ENCODE measurements at places on chromosomes 2 and 18. TPM values are rescaled to one million over a fixed set of nuclear protein-coding genes. Genes with fewer than 3 reads are reported as not detected.

DNA sequence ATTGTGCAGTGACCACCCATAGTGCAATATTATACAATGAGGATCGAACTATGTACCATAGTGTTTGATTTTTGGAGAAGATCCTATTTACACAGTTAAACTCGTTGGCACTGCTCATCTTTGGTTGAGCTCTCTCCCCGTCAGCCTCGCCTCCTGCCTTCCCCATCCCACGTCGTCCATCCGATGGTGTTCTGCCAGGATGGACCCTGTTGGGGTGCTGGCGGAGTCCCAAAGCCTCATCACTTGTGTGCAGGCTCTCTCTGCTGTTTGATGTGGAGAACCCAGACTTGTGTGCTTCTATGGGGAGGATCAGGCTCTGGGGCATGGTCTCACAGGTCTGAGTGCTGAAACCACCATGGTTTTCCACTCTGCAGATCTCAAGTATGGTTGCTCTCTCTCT, 85.4 kb downstream of the ITGB1BP1 start:
- H3K27ac ChIP-seq, result no peak overlapping the region
- no peaks in the 10 kb centered on the region for H3K36me3 ChIP-seq
- H3K4me1 ChIP-seq, result peaks cover 3% of the 10 kb centered on the region
- no peaks in the 10 kb centered on the region for H3K27me3 ChIP-seq
- DNase-seq, result no peak

GRCh38 chr2:139142252-139142880, 362.2 kb upstream of the NXPH2 start:
- H3K4me1 ChIP-seq, result no peaks in the 10 kb centered on the region
- H3K36me3 ChIP-seq, result no peaks in the 10 kb centered on the region
- H3K27me3 ChIP-seq, result no peaks in the 10 kb centered on the region

DNA sequence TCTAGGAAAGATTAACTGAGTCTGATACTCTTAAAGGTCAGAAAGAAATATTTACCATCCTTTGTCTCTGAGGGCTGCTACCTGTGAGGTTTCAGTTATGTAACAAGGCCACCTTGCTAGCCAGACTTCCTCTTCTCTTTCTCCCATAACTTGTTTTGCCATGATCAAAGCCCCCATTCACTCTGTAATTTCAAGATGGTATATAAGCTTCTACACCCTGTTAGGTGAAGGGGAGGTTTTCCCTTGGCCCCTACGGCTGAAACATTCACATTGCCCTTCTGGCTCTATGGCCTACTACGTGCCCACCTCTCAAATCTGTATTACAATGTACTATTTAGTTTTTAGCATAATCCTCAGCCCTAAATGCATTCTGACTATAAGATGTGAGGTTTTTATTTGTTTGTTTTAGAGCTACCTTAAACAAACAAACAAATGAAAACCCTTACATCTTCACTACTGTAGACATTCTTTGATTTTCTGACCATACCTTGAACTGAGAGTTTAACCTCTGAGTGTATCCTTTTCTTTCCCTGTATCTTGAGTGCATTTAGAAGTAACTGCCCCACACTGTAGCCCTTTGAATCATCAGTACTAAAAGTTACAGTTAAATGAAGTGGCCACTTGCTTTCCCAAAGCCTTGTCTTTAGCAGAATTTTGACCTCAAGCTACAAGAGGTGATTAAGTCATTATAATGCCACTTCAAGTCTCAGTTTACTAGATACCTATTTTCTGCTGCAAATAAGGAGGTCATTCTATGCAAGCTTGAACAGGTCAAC, 332.2 kb downstream of the SOCS6 start:
- H3K27ac ChIP-seq, result no peak overlapping the region
- no peaks in the 10 kb centered on the region for H3K36me3 ChIP-seq
- DNase-seq, result no peak
- H3K27me3 ChIP-seq, result no peaks in the 10 kb centered on the region
- H3K4me3 ChIP-seq, result no peak overlapping the region
- no peaks in the 10 kb centered on the region for H3K4me1 ChIP-seq

GRCh38 chr2:113058998-113059960, at the start of gene IL36RN:
Gene IL36RN, plus strand, starts transcription at chr2:113059198. Its CDS starts 241 bp downstream, at chr2:113059439.
- H3K36me3 ChIP-seq, result no peaks in the 10 kb centered on the region
- no peak within 1 kb of the TSS for H3K27ac ChIP-seq
- DNase-seq, result no peak
- H3K4me1 ChIP-seq, result no peaks in the 10 kb centered on the region

DNA sequence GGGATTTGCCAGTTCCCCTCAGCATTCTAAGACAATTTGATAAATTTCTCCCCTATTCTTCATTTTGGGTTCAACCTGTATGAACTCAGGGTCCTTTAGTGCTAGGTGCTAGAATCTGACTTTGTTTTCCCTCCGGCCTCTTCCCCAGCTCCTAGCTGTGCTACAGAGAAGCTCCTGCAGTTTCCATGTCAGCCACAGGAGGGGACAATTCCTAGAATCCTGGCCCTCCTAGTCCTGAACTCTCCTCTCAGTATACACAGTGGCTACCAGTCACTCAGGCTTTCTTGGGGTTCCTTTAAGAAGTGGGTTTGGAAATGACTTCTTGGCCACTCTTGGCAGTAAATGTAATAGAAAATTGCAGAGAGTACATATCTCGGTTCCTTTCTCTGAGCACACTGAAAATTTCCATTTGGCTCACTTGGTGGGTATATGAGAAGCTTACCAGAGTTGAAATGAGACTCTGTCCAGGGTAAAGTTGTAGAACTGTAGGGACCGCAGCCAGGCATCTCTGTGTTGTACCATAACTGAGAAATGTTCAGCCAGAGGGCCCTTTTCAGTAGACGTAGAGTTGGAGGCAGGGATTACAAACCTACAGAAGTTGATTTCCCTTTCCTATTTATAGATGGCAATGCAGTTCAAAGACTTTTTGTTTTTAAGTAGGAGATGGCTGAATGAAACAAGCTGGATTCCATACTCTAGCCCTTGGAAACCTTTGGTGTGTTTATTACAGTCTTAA, 5.0 kb upstream of the CHST10 start:
- H3K4me1 ChIP-seq, result no peaks in the 10 kb centered on the region
- no peak overlapping the region for H3K27ac ChIP-seq
- no peak for DNase-seq
- H3K27me3 ChIP-seq, result no peaks in the 10 kb centered on the region
- H3K36me3 ChIP-seq, result no peaks in the 10 kb centered on the region

- no peaks in the 10 kb centered on the region for H3K27me3 ChIP-seq
- no peak overlapping the region for H3K27ac ChIP-seq
- DNase-seq, result peak; percentile 2
- no peak overlapping the region for H3K4me3 ChIP-seq
- peaks cover 3% of the 10 kb centered on the region for H3K4me1 ChIP-seq
- no peaks in the 10 kb centered on the region for H3K36me3 ChIP-seq
Observed at GRCh38 chr2:239195992-239196391, 204.8 kb downstream of the HDAC4 start.

DNA sequence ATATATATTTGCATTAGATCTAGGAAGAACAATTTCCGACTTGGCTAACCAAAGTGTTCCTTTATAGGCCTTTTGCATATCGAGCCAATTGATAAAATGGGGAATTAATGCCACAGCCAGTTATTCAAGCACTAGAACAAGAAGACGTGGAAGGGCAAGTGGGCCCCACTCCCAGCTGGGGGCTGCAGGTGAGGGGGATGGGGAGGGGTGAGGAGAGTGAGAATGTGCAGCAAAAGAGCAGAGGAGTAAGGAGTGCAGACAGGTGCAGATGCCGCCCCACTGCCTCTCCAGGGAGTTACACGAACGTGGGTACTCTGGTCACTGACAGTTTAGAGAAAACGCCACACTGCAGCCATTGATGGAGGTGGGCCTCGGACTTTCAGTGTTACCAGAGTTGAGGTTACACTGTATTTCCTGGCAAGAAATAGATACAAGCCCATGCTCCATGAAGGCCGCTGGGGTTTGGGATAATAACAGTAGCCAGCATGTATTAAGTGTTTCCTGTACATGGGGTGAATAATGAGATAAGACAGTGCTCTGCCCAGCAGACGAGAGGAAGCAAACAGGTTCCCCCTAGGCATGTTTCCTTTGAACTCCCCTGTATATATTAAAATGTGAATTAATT, 40.9 kb downstream of the GORASP2 start:
- H3K36me3 ChIP-seq, result peaks cover 2% of the 10 kb centered on the region
- no peaks in the 10 kb centered on the region for H3K4me1 ChIP-seq
- no peak overlapping the region for H3K27ac ChIP-seq
- DNase-seq, result no peak
- no peaks in the 10 kb centered on the region for H3K27me3 ChIP-seq

DNA sequence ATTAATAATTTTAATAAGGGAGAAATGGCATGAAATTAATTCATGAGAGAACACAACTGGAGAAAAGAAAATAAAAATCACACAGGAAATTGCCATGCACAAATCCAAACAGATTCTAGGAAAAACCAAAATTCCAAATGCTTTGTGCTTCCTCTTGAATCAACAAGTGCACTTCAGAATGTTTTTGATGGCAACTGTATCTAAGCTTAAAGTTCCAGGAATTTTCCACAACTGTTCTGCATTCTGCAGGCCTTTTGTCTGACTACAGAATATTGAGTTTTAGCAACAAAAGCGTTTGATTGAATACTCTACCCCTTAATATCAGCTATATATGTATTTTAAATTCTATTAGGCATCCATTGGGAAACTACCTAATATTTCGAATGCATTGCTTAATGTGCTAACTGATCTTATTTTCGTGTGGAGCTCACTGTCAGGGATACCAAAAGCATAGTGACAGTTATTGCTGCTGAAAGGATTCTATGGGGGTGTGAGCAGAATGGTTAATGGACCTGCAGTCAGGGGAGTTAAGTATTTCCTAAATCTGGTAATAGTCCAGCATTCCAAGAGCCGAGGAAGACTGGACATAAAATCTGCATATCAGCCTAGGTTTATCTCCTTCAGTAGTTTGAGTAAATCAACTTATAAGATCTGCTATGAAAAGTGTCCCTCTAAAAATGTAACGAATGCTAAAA, 482.7 kb upstream of the POU3F3 start:
- H3K4me3 ChIP-seq, result no peak overlapping the region
- no peaks in the 10 kb centered on the region for H3K36me3 ChIP-seq
- no peak overlapping the region for H3K27ac ChIP-seq

- H3K4me1 ChIP-seq, result no peaks in the 10 kb centered on the region
- H3K36me3 ChIP-seq, result no peaks in the 10 kb centered on the region
- no peak overlapping the region for H3K27ac ChIP-seq
- H3K4me3 ChIP-seq, result peak overlapping the region; percentile 86
- DNase-seq, result peak; percentile 69
Observed at GRCh38 chr2:5693287-5694201, 1.4 kb downstream of the SOX11 start.

GRCh38 chr2:45242161-45242741, 233.0 kb upstream of the SIX2 start:
- no peaks in the 10 kb centered on the region for H3K27me3 ChIP-seq
- DNase-seq, result peak; percentile 63
- no peak overlapping the region for H3K4me3 ChIP-seq
- no peaks in the 10 kb centered on the region for H3K36me3 ChIP-seq

- no peaks in the 10 kb centered on the region for H3K4me1 ChIP-seq
- H3K27ac ChIP-seq, result no peak overlapping the region
- no peaks in the 10 kb centered on the region for H3K27me3 ChIP-seq
- no peak overlapping the region for H3K4me3 ChIP-seq
- peaks cover 18% of the 10 kb centered on the region for H3K36me3 ChIP-seq
Observed at GRCh38 chr2:218344090-218344754, 12.4 kb upstream of the CATIP start.

DNA sequence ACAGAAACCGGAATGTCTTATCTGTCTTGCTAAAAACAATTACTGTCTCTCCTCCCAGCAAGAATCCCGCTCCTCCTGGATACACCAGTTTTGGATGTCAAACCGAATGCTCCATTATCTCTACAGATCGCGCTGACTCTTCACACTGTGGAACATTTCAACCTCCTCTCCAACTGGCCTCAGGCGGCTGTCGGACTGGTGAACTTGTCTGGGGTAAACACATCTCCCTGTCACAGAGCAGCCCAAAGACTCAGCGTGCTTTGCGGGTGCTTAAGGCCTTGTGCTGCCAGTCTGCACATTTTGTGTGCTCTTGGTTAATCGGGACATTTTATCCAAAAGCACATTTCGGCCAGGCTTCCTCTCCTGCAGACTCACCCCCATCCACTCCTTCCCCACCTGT, 173.1 kb downstream of the ICOS start:
- H3K27me3 ChIP-seq, result no peaks in the 10 kb centered on the region
- no peaks in the 10 kb centered on the region for H3K4me1 ChIP-seq
- no peak overlapping the region for H3K27ac ChIP-seq
- H3K4me3 ChIP-seq, result no peak overlapping the region

- no peak overlapping the region for H3K27ac ChIP-seq
- peaks cover 50% of the 10 kb centered on the region for H3K27me3 ChIP-seq
- H3K4me1 ChIP-seq, result no peaks in the 10 kb centered on the region
- H3K36me3 ChIP-seq, result no peaks in the 10 kb centered on the region
- DNase-seq, result peak; percentile 38
Observed at GRCh38 chr18:22172120-22172582, 2.8 kb downstream of the GATA6 start.

DNA sequence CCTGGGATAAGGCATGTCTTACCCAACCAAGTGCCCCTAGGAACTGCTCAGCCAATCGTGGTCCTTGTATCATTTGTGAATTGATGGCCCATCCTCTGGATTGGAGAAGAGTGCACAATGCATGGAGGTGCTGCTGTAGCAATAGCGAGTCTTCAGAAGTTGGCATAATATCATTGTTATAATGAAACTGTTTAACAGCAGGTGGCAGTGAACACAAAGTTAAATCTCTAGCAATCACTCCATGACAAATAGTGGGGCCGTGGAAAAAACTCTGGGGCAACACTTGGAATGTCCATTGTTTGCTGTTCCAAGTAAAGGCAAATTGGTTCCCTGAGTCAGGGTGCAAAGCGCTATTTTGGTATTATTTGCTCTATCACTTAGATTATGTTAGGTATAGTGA, 11.4 kb downstream of the REG1A start:
- H3K27ac ChIP-seq, result no peak overlapping the region
- no peaks in the 10 kb centered on the region for H3K27me3 ChIP-seq
- no peak overlapping the region for H3K4me3 ChIP-seq

- no peak overlapping the region for H3K27ac ChIP-seq
- H3K4me3 ChIP-seq, result no peak overlapping the region
- no peaks in the 10 kb centered on the region for H3K27me3 ChIP-seq
- no peaks in the 10 kb centered on the region for H3K4me1 ChIP-seq
- DNase-seq, result no peak
Observed at GRCh38 chr2:152396051-152396511, 61.1 kb downstream of the FMNL2 start.

- H3K27ac ChIP-seq, result no peak overlapping the region
- H3K4me1 ChIP-seq, result no peaks in the 10 kb centered on the region
- H3K27me3 ChIP-seq, result no peaks in the 10 kb centered on the region
- no peak overlapping the region for H3K4me3 ChIP-seq
- H3K36me3 ChIP-seq, result peaks cover 5% of the 10 kb centered on the region
- DNase-seq, result peak; percentile 67
Observed at GRCh38 chr2:64595397-64596176, 58.1 kb downstream of the SERTAD2 start.

GRCh38 chr2:239343946-239344856, 56.6 kb downstream of the HDAC4 start:
- no peak overlapping the region for H3K27ac ChIP-seq
- no peak overlapping the region for H3K4me3 ChIP-seq
- no peaks in the 10 kb centered on the region for H3K27me3 ChIP-seq
- H3K36me3 ChIP-seq, result no peaks in the 10 kb centered on the region

VIT gene
- not detected for total RNA-seq

PLEKHH2 gene
- total RNA-seq, result 25.0 TPM

TMSB10 gene
- 1,610 TPM for total RNA-seq

CD207 gene
- total RNA-seq, result 0.66 TPM

RIT2 gene
- total RNA-seq, result not detected

EN1 gene
- 0.16 TPM for total RNA-seq

HEATR5B gene
- total RNA-seq, result 20.5 TPM

ALK gene
- 0.13 TPM for total RNA-seq

ITGB6 gene
- total RNA-seq, result 302 TPM

Measured in kidney (tissue), 22 donors.